ENCODE measurements at places on chromosomes 7 and 10. TPM values are rescaled to one million over a fixed set of nuclear protein-coding genes. Genes with fewer than 3 reads are reported as not detected.

- no peak for ATAC-seq
These were observed 495.7 kb downstream of the GALNT17 start for GRCh38 chr7:71627651-71628050.

The ZNF735 gene
- not detected for total RNA-seq

The TCERG1L gene
- 2.0 TPM for total RNA-seq

DNA sequence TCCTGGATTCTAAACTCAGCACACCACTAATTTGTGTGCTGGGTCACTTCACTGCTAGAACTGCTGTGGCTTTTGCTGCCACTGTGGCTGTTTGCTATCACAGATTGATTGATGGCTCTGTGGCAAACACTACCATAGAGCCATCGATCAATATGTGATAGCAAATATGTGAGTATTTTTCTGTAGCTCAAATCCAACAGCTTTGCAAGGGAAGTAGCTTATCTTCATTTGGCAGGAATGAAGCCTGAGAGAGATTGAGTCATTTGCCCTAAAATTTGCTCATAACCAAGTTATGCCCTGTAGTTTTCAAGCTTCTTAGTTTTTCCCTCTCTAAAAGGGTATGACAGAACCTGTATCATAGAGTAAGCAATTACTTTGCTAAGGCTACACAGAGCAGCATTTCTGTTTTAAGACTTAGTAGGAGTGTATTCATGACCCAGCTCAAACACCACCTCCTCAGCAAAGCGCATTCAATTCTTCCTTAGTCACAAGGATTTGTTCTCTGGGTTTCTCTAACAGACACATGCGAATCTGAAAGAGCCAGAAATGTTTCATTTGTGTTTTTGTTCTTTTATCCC lies 43.1 kb downstream of the MINPP1 start:
- no peak for ATAC-seq

The ADAMTS14 gene
- total RNA-seq: 0.16 TPM

The CXCL12 gene
- total RNA-seq: 1.2 TPM

The SLC25A13 gene
- 43.2 TPM for total RNA-seq

GRCh38 chr10:13984647-13985155 lies 346.0 kb downstream of the FRMD4A start:
- no peak for ATAC-seq

- no peak for ATAC-seq
These were observed 12.1 kb upstream of the NPVF start for GRCh38 chr7:25240340-25240739.

The TACR2 gene
- total RNA-seq: 0.56 TPM
